Keratinocyte (primary cell): ENCODE measurements at places on chromosomes 4 and X. TPM values are rescaled to one million over a fixed set of nuclear protein-coding genes. Genes with fewer than 3 reads are reported as not detected.

The TAPT1 gene
- 8.6 to 10.7 TPM (median 9.2 TPM) in 3 replicates for polyA plus RNA-seq

The PPEF2 gene
- polyA plus RNA-seq: 0.03 TPM in 2 of 3 replicates, not detected in the other

The CYP4V2 gene
- 4.8 to 10.2 TPM (median 8.8 TPM) in 3 replicates for polyA plus RNA-seq

The FGB gene
- polyA plus RNA-seq: not detected in 3 replicates

The RIBC1 gene
- 0.25 to 0.42 TPM (median 0.36 TPM) in 3 replicates for polyA plus RNA-seq

The AMBN gene
- polyA plus RNA-seq: not detected in 3 replicates

The UGT2B10 gene
- not detected in 3 replicates for polyA plus RNA-seq

The MAGED2 gene
- polyA plus RNA-seq: 77.5 to 116 TPM (median 85.9 TPM) in 3 replicates

The FAM9C gene
- polyA plus RNA-seq: not detected in 3 replicates

The JADE1 gene
- polyA plus RNA-seq: 1.3 to 2.8 TPM (median 2.2 TPM) in 3 replicates

The UGT2B17 gene
- polyA plus RNA-seq: 0.05 TPM in 2 of 3 replicates, not detected in the other

The MORC4 gene
- 13.5 to 21.0 TPM (median 16.4 TPM) in 3 replicates for polyA plus RNA-seq

The MAGEA2 gene
- not detected in 3 replicates for polyA plus RNA-seq

The TMSB15C gene
- 0.86 to 1.5 TPM (median 1.2 TPM) in 3 replicates for polyA plus RNA-seq

- DNase-seq: no peak
These were observed 28.1 kb upstream of the FRMPD3 start for GRCh38 chrX:107421337-107421861.

- DNase-seq: no peak
These were observed 1.8 kb downstream of the CCSER1 start for GRCh38 chr4:90128961-90129495.

- DNase-seq: no peak
These were observed 187.8 kb upstream of the NHS start for GRCh38 chrX:17187136-17187756.

GRCh38 chr4:154566639-154567204 is 3.9 kb downstream of the FGB start:
- DNase-seq: no peak

- DNase-seq: no peak
These were observed 216.4 kb downstream of the TECRL start for GRCh38 chr4:64192731-64193412.

GRCh38 chr4:155889031-155889793 is 14.3 kb upstream of the TDO2 start:
- DNase-seq: no peak

- DNase-seq: no peak
These were observed 320.0 kb downstream of the ADGRL3 start for GRCh38 chr4:61520166-61520565.

DNA sequence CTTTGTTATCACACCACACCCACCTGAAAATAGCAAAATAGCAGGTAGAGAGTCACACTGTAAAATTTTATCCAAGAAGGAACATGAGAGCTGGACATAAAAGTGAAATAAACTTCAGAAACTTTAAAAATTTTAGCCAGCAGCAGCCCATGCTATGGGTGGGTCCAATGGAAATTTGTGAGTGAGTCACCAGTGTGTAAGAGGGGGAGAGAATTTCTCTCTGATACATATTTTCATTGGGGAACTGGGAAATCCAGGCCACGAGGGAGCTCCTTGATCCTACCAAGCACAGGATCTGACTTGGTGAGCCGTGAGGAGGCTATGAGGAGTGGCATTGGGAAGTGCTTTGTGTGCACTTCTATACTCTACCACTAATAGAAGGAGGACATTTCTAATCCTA is 136.3 kb downstream of the FAAH2 start:
- no peak for DNase-seq

GRCh38 chrX:68761086-68761485 is 67.7 kb upstream of the EFNB1 start:
- DNase-seq: no peak

GRCh38 chr4:118398226-118399090 is 45.7 kb upstream of the PRSS12 start:
- DNase-seq: no peak

DNA sequence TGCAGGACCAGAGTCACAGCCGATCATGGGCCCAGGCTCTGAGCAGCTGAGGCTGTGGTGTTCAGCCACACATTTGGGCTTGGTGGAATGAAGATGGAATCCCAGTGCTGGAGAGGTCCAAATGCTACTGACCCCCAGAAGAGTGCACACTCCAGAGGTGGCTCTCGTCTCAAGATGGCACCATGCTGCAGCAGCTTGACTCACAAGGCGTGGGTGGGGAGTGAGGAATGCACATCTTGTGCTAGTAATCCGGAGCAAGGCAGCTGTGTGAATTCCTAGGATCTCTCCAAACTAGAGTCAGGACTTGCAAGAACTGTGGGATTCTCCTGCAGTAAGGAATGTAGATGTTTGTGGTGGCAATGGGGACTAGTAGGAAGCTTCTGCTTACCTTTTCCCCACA is 28.7 kb downstream of the RAB28 start:
- no peak for DNase-seq

DNA sequence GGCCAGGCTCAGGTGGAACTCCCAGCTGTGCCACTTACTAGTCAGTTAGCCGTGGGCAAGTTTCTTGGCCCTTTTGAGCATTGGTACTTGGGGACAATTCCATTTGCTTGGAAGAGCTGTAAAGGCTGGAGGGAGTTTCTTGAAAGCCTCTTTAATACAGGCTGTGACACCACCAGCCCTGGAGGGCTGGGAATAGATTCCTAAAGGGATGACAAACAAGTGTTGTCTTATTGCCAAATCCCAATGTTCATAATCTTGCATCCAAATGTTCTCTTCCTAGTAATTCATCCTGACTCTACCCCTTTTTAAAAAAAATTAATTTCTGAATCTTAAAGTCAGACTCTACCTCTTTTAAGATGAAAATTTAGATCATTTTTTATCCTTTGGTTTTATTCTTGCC is 14.6 kb upstream of the MED28 start:
- DNase-seq: no peak

DNA sequence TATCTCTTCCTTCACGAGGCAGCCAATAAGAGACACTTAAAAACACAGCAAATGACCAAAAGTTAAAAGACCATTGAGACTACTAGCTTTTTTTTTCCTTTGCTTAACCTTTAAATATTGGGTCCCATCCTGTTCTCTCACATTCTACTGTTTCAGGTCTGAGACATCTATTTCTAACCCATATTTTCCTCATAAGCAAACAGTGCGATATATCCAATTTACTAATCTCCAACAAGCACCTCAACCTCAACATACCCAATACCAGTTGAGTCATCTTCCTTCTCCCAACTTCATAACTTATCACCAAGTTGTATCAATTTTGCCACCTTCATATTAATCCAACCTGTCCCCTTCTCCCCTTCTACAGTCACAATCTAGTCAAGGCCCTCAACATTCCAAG is 7.0 kb downstream of the AWAT1 start:
- DNase-seq: no peak

DNA sequence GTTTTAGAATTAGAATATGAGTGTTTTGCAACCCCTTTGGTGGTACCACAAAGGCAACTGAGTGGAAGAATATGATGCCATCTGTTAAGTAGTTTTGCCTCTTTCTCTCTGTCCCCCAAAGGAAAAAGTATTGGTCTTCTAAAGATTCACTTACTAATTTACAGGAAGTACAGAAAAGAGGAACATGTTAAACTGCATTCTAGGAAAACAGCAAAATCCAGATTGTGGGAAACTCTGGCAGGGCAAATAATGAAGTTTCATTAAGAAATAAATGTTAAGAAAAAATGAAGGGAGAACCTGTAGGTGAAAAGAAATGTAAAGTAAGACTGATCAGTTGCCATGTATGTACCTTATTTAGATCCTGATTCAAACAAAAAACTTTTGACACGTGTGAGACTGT is 39.3 kb downstream of the NSUN7 start:
- DNase-seq: no peak

DNA sequence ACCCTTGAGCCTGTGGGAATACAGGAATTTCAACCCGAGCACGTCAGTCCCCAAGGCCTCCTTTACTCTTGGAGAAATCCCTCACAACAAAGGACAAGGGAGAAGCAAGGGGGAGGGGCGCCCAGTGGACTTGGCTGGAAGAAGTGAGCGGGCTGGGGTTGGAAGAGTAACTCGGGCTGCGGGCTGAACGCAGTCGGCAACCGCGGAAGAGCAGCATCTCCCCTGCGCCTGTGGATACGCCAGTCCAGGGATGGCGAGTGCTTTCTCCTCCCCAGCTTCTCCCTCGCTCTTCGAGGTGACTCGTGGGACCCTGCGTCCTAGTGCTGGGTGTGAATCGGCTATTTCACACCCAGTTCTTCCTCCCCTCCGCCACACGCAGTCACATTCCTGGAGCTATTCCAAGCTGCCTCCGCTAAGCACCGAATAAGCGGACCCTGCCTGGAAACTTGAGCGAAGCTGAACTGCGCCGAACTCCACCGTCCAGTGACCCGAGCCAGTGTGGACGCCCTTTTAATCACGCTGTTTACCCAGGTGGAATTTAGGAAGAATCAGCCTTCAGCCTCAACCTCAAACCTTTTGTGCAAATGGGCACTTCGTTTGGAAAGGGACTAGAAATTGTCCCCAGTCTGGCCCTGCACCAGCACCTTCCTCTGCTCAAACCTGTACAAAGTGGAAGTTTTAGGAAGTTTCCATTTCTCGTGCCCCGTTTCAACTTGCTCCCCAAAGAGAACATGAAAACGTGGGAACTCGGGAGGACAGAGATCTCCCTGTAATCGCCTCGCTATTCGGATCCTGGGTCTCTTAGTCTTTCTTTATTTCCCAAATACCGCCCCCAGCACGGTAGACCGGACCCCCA is 64.3 kb upstream of the WDR17 start:
- DNase-seq: no peak

- DNase-seq: no peak
These were observed 23.8 kb downstream of the CDKL5 start for GRCh38 chrX:18449236-18449635.

DNA sequence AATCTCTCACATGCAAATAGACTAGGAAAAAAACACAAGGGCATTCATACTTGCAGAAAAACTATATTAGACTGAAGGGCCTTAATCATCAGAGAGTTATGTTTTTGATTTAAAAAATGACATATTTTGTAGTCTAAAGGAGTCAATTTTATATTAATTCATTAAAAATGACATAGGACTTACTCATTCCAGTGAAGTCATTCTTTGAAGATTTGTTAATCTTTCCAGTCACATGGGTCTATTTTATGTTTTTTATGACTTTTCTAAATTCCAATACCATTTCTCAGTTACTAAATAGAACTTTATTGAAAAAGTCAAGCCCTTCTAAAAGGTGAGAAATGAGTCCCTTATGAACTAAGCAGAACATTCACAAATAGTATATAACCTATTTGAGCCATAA is 743.8 kb upstream of the INTU start:
- DNase-seq: no peak

DNA sequence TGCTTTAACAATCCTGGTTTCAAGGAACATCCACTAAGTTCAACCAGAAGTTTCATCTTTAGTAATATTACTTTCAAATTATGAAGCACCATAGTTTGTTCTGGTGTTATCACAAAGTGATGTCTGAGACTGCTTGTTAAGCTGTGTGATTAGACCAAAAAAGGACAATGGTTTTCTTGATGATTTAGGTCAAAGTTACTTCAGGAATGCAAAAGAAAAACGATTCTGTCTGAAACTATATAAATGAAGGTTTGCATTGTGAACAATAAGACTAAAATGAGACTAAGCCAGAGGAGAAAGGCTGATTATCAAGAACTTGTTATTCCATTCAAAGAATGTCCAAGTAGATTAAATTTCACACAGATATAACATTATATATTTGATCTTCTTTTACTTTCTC is 122.4 kb upstream of the ETNPPL start:
- DNase-seq: no peak

DNA sequence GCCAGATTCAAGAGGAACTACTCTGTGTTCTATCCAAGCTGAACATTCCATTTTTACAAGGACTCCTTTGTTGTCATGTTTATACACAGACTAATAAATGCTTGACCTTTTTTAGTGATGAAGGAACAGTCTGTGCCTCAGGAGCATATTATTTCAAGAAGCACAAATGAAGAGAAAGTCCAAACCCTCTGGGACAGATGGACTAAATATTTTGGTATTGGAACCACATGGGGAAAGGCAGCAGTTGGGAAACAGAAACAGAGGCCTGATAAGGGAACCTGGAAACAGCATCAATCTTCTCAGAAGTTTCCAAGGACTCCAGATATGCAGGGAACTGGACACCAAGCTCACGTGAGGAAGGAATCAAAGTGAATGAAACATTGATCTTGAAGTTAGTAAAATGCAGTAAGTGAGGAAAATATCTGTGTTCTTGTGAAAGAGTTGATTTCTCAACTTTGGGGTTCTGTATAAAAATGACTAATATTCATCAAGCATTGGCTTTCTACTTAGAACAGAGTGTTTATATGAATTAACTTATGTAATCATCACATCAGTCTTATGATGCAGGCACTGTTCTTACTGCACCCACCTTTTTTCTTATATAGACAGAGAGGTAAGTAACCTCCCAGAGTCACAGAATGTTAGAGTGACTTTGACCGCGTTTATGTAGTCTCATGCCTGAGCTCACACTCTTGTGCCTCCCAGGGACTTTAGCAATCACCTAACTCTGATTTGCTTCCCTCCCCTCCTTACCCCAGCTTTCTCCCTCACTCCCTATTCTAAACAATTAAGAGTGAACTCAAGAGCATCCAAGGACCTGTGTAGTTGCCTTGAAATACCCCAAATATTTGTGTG is 148.9 kb upstream of the JADE1 start:
- no peak for DNase-seq

DNA sequence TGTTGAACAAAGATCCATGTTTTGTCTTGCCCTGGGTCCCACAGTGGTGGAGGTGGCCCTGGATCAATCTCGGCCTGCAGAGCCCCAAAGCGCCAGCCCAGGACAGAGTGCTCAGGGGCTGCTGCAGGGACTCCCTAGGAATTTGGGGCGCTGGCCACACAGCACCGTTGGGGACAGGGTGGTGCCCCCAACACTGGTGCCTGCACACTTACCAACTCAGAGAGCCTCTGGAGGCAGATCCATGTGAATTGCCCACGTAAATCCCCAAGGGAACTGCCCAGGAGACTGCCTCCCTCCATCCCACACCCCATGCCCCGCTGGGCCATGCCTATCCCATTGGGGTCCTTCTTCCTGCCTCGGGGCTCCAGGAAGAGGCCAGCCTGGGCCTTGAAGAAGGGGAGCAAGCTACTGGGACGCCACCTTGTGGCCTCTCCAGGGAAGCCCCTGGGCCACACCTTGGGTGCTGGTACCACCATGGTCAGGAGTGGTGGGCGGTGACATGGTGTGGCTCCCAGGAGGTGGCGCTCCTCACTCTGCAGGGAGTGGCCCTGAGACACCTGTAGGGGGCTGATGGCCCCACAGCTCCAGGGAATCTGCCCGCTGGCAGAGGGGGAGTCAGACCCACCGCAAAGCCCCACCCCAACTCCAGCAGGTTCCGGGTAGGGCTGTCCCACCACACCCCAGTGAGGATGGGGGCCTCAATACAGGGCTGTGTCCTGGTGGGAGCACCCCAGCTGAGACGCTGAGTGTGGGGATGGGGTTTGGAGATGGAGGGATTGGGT is 22.8 kb downstream of the CFAP99 start:
- DNase-seq: peak; percentile 19

DNA sequence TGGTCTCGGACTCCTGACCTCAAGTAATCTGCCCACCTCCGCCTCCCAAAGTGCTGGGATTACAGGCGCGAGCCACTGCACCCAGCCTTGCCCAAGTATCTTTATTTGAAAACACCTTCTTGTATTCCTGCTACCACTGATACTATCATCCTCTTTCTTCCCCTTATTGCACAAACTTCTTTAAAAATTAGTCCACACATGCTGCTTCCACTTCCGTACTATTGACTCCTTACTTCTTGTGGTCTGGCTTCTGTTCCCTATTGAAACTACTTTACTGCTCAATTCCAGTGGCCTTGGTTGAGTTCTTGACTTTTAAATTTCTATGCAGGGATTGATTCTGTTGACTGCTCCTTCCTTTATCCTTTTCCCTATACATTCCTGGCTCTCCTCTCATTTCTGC is 38.8 kb downstream of the MTM1 start:
- DNase-seq: no peak
